Colonic mucosa (tissue), 4 donors: ENCODE measurements at places on chromosomes 13 and 19. TPM values are rescaled to one million over a fixed set of nuclear protein-coding genes. Genes with fewer than 3 reads are reported as not detected.
A peak's percentile ranks its signal among the peaks of the same experiment; 100 is the strongest.

GRCh38 chr19:31103228-31103627, 246.0 kb downstream of the TSHZ3 start:
- no peak for DNase-seq

NLRP11 gene
- total RNA-seq = not detected

DNA sequence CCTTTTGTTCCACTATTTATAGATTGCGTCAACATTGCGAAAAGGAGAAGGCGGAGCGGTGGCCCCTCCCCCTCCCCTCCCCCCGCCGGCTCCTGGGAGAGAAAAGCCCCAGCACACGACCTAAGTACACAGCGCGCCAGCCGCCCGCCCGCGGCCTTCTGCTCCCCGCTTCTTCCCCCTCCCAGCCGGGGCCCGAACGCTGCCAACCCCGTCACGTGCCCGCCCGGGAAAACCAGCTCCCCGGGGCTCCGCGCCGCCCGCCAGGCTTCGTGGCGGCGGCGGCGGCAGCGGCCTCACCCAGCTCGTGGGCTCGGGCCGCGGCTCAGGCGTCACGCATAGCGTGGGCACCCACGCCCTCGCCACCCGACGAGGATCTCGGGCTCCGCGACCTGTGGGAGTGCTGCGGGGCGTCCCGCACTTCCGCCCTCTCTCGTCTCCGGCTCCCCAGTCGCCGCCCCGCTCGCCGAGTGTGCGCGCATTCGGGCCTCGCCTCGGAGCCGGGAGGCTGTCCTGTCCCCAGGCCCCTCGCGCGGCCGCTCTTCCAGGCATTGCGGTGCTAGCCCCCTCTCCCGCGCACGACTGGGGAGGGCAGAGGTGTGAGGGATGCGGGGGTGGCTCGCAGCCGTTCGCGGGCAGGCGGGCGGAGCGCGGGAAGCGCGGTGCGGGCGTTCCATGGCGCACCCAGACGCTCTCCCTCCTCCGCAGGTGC, 110.5 kb downstream of the KCNRG start:
- peak; percentile 97 for DNase-seq

GRCh38 chr19:49301165-49301865, 23.7 kb downstream of the SLC6A16 start:
- peak; percentile 80 for DNase-seq

GRCh38 chr13:62633448-62633847, 1217.8 kb upstream of the PCDH20 start:
- no peak for DNase-seq

- no peak for DNase-seq
These were observed 57.9 kb downstream of the KCTD12 start for GRCh38 chr13:76828316-76828741.

DNA sequence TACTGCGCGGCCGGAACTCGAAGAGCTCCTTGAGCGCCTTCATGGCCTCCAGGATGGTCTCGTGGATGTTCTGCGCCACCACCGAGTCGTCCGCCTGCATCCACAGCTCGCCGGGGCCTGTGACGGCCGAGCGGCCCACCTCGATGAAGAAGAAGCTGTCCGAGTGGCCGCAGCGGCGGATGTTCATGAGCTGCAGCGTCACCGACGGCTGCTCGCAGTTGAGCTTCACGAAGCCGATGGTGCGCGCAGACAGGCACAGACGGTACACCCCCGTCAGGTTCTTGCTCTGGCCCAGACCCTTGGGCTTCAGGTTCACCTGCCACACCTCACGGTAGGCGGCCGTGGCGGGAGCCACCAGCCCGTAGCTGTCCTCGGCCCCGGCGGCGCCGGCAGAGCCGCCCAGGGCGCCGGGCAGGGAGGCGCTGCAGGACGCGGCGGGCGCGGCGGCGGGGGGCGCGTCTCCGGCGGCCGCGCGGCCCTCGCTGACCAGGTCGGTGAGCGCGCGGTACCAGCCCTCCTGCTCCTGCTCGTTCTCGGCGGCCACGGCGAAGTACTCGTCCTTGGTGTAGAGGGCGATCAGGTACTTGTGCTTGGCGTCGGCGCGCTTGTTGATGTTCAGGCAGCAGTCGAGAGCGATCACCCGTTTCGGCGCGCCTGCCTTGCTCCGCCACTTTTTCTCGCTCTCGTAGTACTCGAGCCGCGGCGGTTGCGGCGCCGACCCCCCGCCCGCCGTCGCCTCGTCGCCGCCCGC, 1.1 kb downstream of the IRS2 start:
- DNase-seq = peak; percentile 54

MADCAM1 gene
- 4.5 TPM for total RNA-seq

- no peak for DNase-seq
These were observed 91.3 kb upstream of the C1QTNF9B start for GRCh38 chr13:23988546-23989122.

DNA sequence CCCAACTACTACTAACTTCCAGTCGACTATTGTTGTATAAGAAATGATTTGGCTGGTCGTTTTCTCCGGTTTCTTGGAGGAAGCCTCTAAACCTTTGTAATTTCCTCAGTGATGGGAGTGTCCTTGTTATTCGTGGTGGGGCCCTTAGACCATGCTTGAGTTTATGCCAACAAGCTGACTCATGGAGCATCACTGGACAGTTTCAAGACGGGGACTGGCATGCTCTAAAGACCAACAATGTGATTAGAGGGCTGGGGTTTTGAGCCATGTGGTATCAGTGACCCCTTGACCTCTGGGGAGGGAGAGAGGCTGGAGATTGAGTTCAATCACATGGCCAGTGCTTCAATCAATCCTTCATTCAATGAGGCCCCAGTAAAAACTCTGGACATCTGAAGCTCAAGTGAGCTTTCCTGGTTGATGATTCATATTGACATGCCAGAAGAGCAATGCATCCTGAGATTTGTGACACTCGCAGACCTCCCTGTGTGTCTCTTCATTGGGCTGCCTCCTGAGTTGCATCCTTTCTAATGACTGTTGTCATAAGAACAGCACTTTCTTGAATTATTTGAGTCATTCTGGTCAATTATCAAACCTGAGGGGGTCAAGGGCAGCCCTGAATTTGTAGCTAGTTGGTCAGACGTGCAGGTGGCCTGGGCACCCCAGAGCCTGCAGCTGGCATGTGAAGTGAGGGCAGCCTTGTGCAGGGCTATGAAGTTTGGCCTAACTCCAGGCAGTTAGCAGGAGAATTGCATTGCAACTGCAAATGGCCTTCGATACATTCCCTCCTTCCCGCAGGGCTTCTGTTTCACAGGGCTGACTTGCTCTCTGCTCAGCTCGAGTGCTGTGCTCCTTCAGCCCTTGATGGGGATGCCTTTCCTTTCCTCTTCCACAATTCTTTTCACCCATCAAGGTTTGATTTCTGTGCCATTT, 246.5 kb downstream of the FGF9 start:
- DNase-seq = no peak

WDR87 gene
- not detected for total RNA-seq

DNA sequence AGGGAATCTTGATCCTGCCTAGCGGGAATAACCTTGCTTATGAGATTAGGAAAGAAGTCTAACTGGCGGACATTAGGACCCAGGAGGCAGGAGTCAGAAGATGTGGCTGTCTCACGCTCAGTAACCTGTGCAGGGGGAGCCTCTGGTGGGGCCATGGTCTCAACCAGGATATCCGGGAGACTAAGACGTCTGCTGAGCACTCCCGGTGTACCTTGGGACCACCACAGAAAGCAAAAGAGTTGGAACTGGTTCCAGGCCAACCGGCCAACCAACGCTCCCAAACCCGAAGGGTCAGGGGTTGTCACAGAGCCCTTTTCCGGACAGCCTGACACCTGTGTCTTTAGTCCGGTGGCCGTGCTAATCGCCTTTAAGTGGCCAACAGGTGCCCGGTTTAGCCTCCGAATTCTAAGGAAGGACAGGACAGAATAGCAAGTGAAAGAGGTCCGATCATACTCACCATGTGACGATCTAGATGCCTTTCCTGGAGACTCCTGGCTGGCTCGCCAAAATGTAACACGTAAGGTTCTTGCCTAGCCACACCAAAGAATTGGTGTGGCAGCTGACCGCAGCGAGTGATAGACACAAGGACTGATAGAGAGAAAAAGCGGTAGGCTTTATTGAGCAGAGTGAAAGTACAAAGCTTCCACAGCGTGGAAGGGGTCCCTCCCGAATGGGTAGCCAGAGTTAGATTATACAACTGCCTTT, 103.9 kb upstream of the DIAPH3 start:
- peak; percentile 31 for DNase-seq

ZNF850 gene
- 1.1 TPM for total RNA-seq

TECR gene
- total RNA-seq = 136 TPM

DNA sequence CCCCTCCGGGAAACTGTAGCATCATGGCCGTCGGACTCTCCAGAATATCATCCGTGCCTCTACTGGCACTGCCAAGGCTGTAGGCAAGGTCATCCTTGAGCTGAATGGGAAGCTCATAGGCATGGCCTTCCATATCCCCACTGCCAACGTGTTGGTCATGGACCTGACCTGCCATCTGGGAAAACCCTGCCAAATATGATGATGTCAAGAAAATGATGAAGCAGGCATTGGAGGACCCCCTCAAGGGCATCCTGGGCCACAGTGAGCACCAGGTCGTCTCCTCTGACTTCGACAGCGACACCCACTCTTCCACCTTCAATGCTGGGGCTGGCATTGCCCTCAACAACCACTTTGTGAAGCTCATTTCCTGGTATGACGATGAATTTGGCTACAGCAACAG, 41.9 kb upstream of the CALM3 start:
- no peak for DNase-seq

- no peak for DNase-seq
These were observed 443.1 kb upstream of the SPRY2 start for GRCh38 chr13:80783926-80784565.

DNA sequence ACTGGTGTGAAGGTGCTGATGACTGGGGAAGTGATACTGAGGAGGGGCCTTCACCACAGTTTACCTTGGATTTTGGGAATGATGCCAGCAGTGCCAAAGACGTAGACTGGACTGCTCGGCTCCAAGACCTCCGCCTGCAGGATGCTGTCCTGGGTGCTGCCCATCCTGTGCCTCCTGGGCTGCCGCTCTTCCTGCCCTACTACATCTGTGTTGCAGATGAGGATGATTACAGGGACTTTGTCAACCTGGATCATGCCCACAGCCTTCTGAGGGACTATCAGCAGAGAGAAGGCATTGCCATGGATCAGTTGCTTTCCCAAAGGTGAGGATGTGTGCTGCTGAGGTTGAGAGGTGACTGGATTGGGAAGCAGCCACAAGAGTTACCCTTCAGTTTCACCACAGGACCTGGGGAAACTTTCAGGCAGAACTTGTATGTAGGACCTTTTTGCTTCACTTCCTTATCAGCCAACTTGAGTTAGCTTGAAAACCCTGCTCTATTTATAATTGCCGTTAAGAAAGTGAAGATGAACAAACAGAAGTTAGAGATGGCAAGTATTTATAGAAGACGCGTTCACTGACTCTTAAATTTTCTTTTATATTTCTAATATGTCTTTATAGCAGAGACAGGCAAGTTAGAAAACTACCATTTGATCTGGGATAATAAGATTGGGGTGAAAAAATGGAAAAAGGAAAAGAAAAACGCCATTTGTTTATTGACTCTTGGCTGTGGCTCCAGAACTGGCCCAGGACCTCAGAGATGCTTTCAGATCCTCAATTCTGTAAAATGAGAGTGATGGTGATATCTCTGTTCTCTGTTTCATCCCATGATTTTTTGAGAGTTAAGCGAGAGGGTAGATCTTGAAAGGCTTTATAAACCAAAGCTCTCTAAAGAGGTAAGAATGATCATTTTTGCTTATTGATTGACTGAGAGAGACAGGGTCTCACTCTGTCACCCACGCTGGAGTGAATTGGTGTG, 5.3 kb downstream of the PDCD2L start:
- DNase-seq = no peak

GRCh38 chr13:25795277-25795676, 256.5 kb downstream of the SHISA2 start:
- DNase-seq = no peak

GRCh38 chr19:53947624-53948023, 15.1 kb upstream of the CACNG8 start:
- no peak for DNase-seq

DNA sequence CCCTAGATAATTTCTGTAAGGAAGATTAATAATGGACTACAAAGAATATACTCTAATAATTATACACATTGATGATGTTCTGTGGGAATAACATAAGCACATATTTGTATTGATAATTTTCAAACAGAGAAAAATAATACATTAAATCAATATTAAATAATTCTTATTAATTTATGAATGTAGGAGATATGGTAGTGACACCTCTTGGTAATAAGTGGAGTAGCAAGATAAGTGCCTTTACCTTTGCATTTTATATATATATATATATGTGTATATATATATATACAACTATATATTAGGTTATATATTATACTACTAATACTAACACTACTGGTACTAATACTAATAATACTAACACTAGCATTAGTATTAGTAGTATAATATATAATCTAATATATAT, 905.8 kb downstream of the SLITRK1 start:
- no peak for DNase-seq

GRCh38 chr13:77544355-77544754, 8.8 kb downstream of the SCEL start:
- peak; percentile 19 for DNase-seq

GRCh38 chr13:106567474-106568298, at the start of gene ARGLU1:
ARGLU1 (minus strand) TSS chr13:106568137; CDS start chr13:106567919, 218 bp downstream.
- DNase-seq = peak; percentile 95

FUT1 gene
- 0.59 TPM for total RNA-seq

GRCh38 chr13:95647321-95647720, 2.8 kb upstream of the DZIP1 start:
- DNase-seq = no peak

DNA sequence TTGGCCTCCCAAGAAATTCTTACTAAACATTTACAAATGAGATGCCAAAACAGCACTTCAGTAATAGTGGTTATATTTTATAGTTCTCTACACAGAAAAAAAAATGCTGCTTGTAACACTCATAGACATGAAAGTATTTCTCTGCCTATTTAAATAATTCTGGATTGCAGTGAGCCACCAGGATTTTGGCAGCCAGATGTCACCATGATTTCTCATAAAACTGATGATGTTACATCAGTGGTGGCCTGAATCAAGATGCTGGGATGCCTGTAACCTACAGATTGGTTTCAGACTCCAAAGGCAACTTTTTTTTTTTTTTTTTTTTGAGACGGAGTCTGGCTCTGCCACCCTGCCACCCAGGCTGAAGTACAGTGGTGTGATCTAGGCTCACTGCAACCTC, 2.7 kb upstream of the CAPS start:
- DNase-seq = no peak

DNA sequence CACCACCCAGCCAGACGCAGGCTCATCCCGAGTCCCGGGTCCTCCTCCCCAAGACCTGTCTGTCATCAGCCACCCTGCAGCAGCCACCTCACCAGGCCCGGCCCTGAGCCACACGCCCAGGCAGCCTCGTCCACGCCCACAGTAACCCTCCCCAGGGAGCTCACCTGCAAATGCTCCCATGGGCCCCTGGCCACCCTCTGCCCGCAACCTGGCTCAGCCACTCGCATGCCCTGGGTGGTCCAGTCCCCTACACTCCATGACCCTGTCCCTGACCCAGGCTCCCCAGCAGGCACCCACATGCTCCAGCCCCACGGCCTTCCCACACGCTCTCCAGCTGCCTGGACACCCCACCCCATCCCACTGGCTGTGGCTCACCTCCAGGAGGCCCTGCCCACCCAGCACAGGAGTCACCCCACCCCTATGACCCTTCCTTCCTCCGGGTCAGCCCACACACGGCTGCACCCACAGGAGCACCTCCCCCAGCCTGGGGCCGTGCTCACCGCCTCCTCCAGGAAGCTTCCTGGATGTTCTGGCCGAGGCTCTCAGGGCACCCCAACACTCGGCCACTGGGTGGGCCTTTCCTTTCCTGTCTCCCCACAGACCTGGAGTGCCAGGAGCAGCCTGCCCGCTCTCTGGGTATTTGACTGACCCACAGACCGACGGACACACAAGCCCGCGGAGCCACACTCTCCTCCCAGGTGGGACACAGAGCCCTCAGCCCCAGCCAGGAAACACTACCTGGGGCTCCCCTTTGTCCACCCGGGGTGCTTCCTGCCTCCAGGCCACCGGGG, 3.6 kb downstream of the TMEM259 start:
- DNase-seq = peak; percentile 78
